SK-N-MC (cell line): ENCODE measurements at places on chromosomes 6 and 20.
A peak's percentile ranks its signal among the peaks of the same experiment; 100 is the strongest.

- no peak for DNase-seq
Measured at GRCh38 chr20:2133318-2134183, 31.9 kb downstream of the STK35 start.

GRCh38 chr6:147043994-147044477 is 160.2 kb upstream of the STXBP5 start:
- no peak for DNase-seq

DNA sequence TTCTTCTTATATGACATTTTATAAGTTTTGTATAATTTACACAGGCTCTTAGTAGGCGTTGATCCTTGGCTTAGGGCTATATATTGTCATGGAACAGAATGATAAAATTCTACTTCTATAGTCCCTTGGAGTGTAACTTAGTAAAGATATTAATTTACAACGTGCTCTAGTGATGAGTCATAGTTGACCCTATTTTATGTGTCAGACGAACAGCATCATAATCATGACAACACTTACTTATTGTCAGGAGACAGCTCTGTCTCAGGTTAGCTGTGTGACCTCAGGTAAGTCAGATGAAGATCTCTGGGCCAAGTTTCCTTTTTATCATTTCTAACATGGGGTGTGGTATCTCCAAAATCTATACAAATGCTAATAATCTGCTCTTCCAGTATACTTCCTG is 473.5 kb downstream of the UTRN start:
- DNase-seq, result no peak

DNA sequence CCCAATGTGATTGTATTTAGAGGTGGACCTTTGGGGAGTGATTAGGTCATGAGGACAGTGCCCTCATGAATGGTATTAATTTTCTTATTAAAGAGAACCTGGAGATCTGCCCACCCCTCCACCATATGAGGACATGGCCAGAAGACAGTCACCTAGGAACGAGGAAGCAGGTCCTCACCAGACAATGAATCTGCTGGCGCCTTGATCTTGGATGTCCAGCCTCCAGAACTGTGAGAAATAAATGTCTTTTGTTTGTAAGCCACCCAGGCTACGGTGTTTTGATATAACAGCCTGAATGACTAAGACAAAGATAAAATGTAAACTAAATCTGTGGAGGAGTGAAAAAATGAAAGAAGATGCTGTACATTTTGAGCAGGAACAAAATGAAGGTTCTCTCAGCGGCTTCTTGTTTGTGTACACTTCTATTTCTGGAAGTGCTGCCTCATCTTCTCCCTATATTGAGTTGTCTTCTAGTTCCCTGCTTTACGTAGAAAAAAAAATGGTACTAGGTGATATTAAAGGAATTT is 1.5 kb upstream of the IPCEF1 start:
- no peak for DNase-seq

- no peak for DNase-seq
Measured at GRCh38 chr6:43250992-43251373, 7.7 kb downstream of the TTBK1 start.

DNA sequence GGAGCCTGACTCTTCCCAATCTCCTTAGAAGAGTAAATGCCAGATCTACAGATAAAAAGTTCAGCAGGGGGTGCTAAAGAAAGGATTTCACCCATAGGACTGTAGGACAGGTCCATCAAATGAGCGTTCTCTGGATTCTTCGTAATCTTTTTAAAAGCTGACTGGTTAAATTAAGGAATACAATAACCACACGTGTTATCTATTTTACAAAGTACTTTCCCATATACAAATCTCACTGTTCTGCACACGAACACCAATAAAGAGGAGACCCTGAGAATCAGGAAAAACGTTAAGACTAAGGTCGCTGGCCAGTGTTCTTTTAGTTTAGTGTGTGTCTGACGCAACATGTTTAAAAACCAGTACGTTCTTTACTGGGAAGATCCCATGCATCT is 542 bp downstream of the TUBE1 start:
- DNase-seq, result no peak

GRCh38 chr6:24779416-24780016 is 4.8 kb downstream of the GMNN start:
- no peak for DNase-seq

GRCh38 chr6:170017603-170018320 is 266.3 kb downstream of the ERMARD start:
- DNase-seq, result no peak

DNA sequence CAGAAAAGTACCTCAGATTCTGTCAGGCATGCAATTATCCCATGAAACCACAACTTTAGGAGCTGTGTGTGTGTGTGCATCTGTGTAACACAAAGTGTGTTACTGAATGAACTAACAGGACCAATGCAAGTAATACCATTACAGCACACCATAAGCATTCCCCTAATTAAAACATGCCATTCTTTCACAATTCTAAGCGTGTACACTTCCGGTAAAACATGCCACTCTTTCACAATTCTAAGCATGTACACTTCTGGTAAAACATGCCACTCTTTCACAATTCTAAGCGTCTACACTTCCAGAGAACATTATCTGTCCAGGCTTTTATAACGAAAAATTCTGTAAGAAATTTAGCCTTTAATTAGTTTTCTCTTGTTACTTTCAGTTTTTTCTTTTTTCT is 238.2 kb downstream of the GMDS start:
- peak; percentile 18 for DNase-seq

DNA sequence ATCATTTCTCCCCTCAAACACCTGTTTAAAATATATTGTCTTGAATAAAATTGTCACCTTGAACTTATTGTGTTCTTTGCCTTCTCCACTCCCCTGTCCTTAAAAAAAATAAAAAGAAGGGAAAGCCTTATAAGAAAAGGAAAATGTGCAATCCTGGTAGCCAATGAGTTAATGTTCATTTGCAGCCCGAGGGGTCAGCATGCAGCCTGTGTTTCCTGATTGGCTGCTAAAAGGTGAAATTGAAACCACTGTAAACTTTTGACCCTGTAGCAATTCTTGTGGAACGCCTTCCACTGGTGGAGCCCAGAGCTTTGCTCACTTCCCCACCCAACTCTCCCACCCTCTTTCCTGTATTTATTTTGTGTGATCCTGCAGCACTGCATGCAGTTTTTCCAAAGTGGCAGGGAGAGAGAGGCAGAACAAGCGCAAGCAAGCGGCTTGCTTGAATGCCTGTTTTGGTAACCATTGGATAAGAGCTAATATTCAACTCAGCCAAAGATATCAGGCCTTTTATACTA is 74.9 kb downstream of the NCOA3 start:
- DNase-seq, result no peak

- DNase-seq, result no peak
Measured at GRCh38 chr6:6701864-6702263, 113.3 kb downstream of the LY86 start.

- DNase-seq, result no peak
Measured at GRCh38 chr6:79257381-79258205, 23.1 kb upstream of the HMGN3 start.

DNA sequence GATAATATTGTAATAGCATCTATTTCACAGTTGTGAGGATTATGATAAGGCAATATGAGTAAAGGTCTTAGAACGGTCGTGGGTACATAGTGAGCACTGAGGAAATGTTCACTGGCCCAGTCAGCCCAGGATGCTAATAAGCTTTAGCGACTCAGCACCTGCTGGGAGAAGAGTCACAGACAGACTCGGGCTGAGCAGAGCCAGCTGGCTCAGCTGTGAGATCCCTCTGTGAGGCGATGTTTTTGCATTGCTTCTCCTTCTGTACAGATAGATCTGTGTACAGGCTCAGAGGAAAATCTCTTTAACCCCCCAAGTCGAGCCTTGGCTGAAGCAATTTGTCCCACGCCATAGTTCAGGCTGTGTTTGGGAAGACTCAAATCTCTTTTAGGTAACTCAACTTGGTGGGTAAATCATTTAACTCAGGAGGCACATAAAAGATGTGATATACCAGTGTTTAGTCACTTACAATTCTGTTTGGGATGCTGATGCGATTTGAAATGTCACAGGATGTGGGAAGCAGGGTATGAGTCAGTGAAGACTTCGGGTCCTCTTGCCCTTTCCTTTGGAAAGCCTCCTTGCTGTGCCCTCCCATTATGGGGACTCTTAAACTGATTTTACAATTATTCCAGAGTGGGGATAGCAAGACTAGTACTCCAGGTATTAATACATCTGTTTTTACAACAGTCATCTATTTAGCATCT is 53.1 kb downstream of the PHACTR1 start:
- DNase-seq, result no peak

- DNase-seq, result peak; percentile 90
Measured at GRCh38 chr20:53847139-53847836, 223.1 kb downstream of the BCAS1 start.

GRCh38 chr20:36070451-36070850 is 84.1 kb upstream of the EPB41L1 start:
- DNase-seq, result no peak

DNA sequence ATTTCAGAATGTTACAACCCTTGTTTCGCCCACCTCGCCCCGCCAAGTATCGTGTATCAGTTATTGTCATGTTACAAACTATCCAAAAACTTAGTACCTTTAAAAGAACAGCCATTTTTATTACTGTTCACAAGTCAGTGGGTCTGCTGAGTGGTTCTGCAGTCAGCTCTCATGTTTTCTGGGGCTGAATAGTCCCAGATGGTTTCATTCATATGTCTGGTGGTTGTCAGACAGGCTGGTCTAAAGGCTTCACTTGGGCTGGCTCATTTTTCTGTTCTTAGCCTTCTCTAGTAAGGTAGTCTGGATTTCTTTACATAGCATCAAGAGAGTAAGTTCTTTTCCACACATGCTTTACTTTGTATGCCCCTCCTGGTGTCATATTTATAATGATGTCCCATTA is 8.6 kb downstream of the ZNF292 start:
- no peak for DNase-seq

- DNase-seq, result no peak
Measured at GRCh38 chr20:2449386-2449785, 21.2 kb downstream of the SNRPB start.

DNA sequence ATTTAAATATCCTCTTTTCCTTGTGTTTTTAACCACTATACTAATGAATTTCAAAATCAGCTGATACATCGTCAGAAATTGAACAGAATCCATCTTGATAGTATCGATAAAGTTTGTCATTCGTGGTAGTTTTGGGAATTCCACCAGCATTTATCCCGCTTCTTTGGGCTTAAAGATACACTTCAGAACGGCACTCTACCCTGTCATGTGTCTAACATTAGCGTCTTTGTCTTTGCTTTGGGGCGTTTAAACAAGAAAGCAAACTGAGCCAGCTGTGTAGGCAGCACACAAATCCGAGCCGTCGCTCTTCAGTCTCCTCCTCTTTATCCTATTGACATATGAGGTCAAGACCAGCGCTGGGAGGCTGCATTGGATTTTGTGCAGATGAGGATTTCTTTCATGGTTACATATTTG is 27.5 kb upstream of the NHSL1 start:
- no peak for DNase-seq
